Pancreas (tissue), 10 donors: ENCODE measurements at places on chromosomes 1 and 21. TPM values are rescaled to one million over a fixed set of nuclear protein-coding genes. Genes with fewer than 3 reads are reported as not detected.

DNA sequence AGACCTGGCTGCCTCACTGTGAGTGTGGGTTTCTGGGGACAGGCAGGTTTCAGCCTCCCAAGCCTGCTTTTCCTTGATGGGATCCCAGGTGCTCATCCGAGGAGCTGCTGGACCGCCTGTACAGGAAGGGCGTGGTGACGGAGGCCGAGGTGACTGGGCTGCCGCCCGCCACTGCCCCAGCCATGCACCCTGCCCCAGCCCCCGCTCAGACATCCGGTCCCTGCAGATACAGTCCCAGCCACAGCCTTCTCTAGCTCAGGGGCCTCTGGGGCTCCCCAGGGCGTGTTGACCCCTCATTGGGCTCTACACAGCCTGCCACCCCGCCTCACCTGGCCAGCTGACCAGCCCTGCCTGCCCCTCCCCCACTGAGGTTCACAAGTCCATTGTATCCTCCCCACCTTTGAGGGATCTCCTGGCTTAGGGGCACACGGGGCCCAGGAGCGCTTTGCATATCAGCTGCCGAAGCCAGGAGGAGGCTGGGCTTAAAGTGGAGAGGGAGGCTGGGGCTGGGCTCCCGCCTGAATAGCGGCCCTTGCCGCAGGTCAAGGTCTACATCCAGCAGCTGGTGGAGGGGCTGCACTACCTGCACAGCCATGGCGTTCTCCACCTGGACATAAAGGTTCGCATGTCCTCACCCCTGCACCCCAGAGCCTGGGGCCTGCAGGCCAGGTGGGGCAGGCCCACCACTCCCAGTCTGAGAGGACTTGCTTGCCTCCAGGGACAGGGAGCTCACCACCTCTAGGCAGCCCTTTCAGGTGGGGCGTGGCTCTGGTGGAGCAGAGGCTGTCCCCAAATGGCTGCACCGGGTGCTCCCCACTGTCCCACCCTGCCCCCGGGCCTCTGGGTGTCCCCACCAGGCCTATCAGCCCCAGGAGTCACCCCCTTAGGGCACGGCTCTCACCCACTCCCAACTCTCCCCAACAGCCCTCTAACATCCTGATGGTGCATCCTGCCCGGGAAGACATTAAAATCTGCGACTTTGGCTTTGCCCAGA is 38.5 kb downstream of the TRIM11 start:
- peak; percentile 33 for DNase-seq
- H3K27me3 ChIP-seq: no peaks in the 10 kb centered on the region
- H3K4me3 ChIP-seq: no peak overlapping the region
- H3K36me3 ChIP-seq: no peaks in the 10 kb centered on the region
- H3K27ac ChIP-seq: no peak overlapping the region

GRCh38 chr1:16938351-16939321 is 16.9 kb downstream of the CROCC start:
- H3K27me3 ChIP-seq: no peaks in the 10 kb centered on the region
- no peaks in the 10 kb centered on the region for H3K36me3 ChIP-seq
- DNase-seq: no peak
- no peaks in the 10 kb centered on the region for H3K4me1 ChIP-seq
- no peak overlapping the region for H3K4me3 ChIP-seq

DNA sequence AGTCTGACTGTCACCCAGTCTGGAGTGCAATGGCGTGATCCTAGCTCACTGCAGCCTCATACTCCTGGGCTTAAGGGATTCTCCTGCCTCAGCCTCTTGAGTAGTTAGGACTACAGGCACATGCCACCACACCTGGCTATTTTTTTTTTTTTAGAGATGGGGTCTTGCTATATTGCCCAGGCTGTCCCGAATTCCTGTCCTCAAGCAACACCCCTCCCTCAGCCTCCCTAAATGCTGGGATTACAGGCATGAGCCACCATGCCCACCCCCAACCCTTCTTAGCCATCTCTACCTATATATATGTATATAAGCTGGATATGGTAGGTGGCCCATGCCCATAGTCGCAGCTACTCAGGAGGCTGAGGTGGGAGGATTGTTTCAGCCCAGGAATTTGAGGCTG is 13.4 kb upstream of the SLC25A44 start:
- H3K27ac ChIP-seq: no peak overlapping the region
- no peaks in the 10 kb centered on the region for H3K27me3 ChIP-seq
- no peaks in the 10 kb centered on the region for H3K4me1 ChIP-seq
- DNase-seq: no peak
- no peak overlapping the region for H3K4me3 ChIP-seq
- no peaks in the 10 kb centered on the region for H3K36me3 ChIP-seq

DNA sequence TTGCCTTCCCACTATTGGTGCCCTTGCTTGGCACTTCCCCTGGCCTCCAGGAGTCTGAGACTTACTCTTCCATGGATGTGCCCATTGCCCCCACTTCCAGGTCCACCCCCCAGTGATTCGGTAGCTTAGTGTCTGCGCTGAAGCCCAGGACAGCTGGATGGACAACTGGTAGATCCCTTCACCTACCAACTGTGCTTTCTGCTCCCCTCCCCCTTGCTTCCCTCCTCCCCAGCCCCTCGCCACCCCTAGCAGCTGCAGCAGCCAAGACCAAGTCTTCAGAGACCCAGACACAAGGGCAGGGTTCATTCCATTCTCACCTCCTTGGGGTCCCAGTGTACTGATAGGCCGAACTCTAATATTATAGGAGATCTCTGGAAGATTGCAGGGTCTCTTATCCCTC is 6.9 kb downstream of the LMNA start:
- DNase-seq: no peak
- H3K4me1 ChIP-seq: peaks cover 68% of the 10 kb centered on the region
- H3K27me3 ChIP-seq: no peaks in the 10 kb centered on the region
- no peaks in the 10 kb centered on the region for H3K36me3 ChIP-seq

DNA sequence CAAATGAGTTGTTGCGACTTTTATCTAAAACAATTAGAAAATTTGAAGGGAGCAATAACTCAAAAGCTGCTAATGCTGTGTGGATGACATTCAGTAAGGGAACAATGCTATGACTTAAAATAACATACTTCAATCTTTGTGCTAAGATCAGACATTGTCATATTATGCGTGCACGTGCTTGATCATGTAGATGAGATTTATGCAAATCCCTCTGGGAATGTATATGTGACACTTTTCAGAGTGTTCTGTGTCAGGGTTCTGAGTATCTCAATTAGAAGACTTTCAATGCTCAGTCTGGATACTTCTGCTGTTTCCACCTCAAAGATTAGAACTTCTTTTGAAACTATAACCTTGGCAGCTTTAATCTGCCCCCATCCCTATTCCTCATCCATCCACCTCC is 18.6 kb upstream of the POU2F1 start:
- no peak overlapping the region for H3K4me3 ChIP-seq
- DNase-seq: no peak
- no peak overlapping the region for H3K27ac ChIP-seq

- peak within 1 kb of the TSS; percentile 86 for H3K4me3 ChIP-seq
- peak within 1 kb of the TSS; percentile 84 for H3K27ac ChIP-seq
- DNase-seq: peak; percentile 68
- H3K36me3 ChIP-seq: no peaks in the 10 kb centered on the region
- H3K4me1 ChIP-seq: peaks cover 5% of the 10 kb centered on the region
Measured at GRCh38 chr1:178093951-178094738, at the start of gene RASAL2. Gene RASAL2 (plus strand): TSS chr1:178094104. CDS start chr1:178094493, 389 bp downstream.

GRCh38 chr1:14443164-14443787 is 155.2 kb upstream of the KAZN start:
- no peaks in the 10 kb centered on the region for H3K4me1 ChIP-seq
- H3K27me3 ChIP-seq: no peaks in the 10 kb centered on the region
- no peak overlapping the region for H3K4me3 ChIP-seq

DNA sequence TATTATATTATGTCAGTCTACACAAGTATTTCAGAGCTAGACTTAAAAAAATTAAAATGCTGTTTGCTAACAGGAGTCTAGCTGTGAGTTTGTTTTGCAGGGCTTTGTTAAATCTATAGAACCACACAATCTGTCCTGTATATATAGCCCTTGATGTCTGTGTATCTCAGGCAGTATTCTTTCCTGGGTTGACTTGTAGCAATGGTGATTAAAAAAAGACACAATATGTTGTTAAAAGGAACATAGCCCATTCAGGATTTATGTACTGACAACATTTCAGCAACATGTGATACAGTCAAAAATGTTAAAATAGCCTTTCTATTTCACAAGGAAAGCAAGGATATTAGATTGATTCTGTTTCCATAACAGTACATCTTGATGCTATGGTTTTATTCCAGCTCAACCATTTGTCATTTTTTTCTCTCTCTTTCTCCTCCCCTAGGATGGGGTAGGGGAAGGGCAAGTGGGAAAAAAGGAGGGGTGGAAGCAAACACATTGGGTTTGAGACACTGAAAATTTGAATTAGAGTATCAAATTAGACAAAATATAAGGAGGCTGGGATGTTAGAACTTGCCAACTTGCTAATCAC is 139.2 kb downstream of the DSCAM start:
- H3K4me3 ChIP-seq: no peak overlapping the region
- no peaks in the 10 kb centered on the region for H3K36me3 ChIP-seq
- peaks cover 4% of the 10 kb centered on the region for H3K27me3 ChIP-seq

DNA sequence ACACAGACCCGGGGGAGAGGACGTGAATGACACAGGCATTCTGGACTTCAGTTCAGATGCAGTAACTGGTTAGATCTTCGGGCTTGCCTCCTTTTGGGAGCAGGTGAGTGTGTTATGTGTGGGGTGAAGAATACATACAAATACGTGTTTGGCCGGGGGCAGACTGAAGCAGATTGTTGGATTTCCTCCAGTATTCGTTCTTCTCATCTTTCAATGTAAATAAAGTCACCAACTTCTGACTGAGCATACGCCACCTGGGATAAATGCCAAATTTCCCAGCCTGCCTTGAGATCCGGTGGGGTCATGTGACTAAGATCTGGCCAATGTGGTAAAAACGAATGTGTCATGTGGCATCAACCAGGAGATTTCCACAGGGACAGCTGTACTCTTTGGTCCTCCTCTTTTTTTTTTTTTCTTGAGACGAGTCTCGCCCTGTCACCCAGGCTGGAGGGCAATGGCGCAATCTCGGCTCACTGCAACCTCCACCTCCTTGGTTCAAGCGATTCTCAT is 189.8 kb downstream of the RGS7 start:
- no peak overlapping the region for H3K27ac ChIP-seq
- H3K4me3 ChIP-seq: no peak overlapping the region
- no peaks in the 10 kb centered on the region for H3K36me3 ChIP-seq

The TPTE gene
- not detected for total RNA-seq

The BACE2 gene
- total RNA-seq: 85.6 TPM

The UBE2U gene
- total RNA-seq: not detected

The FAM163A gene
- 0.06 TPM for total RNA-seq
